Bone marrow (tissue), 2 donors: ENCODE measurements at places on chromosomes 11 and 22.

GRCh38 chr11:90318651-90319050, 95.8 kb upstream of the CHORDC1 start:
- DNase-seq, result no peak

GRCh38 chr22:48393885-48394284, 1433.8 kb downstream of the BRD1 start:
- DNase-seq, result no peak

DNA sequence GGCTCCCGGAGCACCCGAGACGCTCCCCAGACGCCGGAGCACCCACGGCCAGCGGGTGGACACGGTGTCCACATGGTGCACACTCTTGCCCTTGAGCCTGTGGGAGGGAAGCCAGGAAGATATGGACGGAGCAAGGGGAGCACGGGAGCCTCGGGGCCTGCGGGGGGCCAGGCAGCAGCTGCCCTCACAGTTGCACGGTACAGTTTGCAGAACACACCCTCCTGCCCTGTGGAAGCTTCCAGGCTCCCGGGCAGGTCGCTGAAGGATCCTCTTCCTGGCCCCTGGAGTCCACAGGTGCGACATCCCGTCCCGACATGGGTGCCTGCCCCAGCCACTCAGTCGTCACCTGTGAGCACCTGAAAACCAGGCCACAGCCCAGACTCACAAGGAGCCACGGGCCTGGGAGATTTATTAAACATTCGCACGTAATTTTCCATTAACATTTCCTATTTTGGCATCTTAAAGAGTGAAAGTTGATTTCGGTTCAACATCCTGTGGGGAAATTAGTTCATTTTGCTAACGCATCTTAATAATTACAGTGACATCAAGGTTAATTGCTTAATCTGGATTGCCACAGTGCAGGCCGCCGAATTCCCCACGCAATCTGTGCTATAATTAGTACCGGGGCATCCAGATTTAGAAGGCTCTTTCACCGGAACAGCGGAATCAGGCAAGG, 253.3 kb downstream of the BRD1 start:
- DNase-seq, result no peak

DNA sequence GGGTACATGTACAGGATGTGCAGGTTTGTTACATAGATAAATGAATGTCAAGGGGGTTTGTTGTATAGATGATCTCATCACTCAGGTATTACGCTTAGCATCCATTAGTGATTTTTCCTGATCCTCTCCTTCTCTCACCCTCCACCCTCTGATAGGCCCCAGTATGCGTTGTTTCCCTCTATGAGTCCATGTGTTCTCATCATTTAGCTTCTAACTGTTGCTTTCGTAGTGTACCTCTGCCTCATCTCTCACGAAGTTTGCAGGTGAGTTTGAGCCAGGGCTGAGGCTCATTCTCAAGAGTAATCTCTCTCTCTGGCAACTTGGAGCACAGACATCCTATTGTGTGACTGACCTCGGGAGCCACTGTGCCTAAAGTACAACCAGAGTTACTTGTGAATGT, 4.7 kb upstream of the HBE1 start:
- DNase-seq, result no peak

- DNase-seq, result no peak
Observed at GRCh38 chr22:38267086-38267485, 5.7 kb downstream of the TMEM184B start.

- no peak for DNase-seq
Observed at GRCh38 chr11:110027627-110028371, 65.4 kb upstream of the ZC3H12C start.

GRCh38 chr22:23801238-23801821, 14.6 kb downstream of the SMARCB1 start:
- no peak for DNase-seq

- no peak for DNase-seq
Observed at GRCh38 chr11:60945295-60945667, 6.7 kb downstream of the SLC15A3 start.

DNA sequence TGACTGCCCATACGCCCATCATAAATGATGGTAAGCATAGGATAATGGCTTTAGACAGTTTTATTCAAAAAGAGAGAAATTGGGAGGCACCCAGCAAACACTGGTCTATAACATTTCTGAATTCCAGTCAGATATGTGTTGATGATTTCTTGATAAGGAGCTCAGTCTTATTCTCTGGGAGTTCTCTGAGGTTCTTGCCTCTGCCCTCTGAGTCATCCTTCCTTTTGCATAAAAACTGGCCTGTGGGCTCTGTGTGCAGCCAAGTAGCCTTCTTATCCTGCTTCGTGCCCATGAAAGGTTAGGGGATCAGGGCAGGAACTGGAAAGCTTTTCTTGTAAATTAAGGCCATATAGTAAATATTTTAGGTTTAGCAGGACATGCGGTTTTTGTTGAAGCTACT, 48.9 kb downstream of the FAR1 start:
- no peak for DNase-seq

DNA sequence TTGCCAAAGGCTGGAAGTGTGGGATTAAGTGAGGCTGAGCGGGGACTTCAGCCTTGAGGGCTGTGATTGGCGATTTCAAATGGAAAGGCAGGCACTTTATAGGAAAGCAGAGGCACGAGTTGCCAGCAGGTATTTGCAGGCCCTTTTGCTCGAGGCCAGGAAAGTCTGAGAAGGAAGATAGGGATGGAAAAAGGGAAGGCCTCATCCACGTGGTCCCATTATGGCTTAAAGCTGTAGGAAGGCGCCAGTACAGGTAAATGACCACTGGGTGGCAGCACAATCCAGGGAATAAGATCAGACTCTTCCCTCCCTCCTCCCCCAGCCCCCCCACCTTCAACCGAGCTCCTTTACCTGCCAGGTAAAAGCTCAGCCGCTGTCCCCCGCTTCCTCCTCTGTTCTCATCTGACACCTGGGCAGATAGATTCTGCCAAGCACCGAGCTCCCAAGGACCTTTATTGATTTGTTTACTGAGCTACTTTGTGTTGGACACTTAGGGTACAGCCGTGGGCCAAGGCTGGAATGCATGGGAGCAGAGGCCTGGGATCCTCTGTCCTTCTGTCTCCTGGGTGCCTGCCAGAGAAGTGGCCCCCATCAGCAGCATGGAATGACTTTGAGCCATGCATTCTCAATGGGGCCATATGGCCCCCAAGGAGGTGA, 7.5 kb downstream of the P2RX3 start:
- DNase-seq, result peak; percentile 30

DNA sequence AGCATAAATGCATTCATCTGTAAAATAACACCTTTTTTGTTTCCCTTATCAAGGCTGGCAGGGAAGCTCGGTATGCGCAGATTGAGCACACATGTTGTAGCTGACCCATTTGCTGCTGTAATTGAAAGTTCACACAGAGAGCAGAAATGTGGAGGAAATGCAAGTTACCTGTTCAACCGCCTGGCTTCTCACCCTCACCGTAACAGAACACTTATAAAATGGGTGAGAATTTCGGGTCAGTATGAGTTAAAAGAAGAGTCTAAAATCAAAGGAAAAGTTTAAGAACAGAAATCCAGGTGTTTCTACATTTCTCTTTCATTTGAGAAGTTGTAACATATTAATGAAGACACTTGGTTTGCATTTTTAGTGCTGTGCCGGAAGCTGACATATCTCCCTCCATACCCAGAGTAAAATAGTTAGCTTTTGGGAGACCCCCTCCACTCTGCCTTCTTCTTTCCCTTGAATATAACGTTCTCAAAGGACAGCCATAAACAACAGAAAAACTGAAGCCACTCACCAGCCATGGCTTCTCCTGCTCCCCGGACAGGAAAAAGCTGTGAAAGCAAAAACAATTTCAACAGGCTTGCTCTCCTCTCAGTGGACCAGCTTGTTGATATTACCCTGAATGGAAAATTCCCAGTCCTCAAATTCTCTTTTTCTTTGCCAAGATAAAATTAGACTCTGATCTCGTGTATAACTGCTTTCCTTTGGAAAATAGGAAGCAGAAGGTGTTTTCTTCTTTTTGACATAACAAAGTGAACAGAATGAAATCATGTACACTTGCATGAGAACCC, at the start of gene CASP12:
Gene CASP12, minus strand, starts transcription at position 570 of the 794 bp plus-strand sequence.
- DNase-seq, result no peak

DNA sequence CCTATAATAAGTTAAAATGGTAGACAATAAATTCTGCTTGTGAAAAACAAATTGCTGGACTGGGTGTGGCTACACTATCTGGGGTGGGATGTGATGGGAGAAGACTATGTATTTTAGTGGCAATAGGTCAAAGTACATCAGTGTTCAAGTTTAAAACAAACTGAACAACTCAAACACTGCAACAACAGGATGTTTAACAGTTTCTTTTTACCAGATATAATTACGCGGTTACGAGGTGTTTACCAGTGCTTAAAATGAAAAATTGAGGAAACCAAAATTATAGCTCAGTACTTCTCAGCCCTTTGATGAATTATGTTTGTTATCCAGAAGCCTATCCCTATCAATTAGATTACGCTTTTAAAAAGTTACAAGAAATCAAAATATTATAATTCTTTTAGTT, 3.2 kb downstream of the PRDM10 start:
- no peak for DNase-seq
